ENCODE measurements at places on chromosomes 16 and 17.

DNA sequence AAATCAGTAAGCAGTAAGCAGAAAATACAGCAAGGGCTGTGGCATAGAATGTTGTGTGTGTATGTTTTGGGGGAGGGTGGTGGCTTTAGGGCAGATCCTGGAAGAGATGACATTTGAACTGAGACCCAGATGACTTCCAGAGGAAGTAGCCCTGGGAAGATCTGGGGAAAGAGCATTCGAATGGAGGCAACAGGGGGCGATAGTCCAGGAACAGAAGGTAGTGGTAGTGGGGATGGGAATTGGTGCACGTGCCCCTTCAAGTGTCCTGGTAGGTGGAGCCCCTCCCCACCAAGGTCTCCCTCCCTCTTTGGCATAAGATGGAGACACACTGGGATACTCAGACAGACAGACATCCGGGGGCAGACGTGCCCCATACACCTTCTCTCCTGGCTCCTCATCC, 14.1 kb downstream of the ARHGEF15 start:
- DNase-seq = no peak

DNA sequence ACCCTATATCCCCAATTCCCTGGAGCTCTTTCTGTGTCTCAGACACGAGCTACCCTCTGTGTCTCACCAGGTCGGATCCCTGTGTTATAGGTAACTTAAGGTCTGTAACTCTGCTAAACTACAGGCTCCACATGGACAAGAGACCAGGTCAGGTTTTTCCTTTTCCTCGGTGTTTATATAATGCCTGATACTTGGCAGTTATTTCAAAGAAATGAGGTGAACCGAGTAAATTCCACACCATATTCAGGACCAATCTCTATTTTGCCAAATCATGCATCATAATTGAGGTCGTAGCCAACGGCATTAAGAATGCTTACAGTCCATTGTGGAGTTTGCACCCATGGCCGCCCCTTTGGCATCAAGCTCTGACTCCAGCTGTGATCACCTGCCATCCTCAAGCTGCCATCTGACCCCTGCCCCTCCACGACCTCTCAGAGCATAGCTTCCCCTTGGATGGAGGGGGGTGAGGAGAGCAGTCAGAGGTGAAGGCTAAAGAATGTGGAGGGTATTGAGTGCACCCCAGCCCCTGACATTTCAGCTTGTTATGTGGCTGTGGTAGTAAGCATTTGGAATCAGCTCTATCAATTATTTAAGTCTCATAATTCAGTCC, 434.7 kb upstream of the RBFOX1 start:
- no peak for DNase-seq

DNA sequence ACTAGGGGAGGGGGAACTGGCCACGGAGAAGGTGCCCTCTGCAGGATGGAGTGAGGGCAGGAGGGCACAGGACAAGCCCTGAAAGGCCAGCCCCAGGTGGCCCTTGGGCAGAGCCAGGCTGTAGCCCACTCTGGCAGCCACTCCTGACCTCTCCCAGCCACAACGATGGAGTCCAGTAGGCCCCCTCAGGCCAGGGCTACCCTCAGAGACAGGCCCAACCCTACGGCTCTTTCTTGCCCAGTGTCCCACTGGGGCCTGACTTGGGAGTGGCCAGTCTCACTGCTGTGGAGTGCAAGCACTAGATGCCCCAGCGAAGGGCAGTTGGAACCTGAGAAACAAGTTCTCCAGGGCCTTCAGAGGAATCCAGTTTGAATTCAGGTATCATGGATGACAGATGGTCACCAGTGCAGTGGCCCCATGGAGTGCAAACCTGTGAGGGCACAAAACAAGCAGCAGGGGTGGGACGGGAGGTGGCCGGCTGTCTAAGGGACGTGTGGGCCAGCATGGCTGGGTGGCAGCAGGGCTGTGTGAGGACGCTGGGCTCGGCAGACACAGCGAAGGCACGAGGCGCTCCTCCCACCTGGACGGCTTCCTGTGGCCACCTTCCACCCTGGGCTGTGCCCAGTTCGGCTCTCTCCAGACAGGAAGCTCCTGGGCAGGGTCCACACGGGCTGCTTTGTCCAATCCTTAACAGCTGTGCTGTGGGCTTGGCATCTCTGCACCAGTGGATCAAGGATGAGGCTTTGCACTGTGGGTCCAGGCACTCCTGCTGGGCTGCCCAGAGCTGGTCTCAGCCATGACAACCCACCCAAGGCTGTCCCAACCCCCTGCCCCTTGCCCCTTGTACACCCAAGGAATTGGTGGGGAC, 72.1 kb downstream of the AMFR start:
- DNase-seq = no peak

DNA sequence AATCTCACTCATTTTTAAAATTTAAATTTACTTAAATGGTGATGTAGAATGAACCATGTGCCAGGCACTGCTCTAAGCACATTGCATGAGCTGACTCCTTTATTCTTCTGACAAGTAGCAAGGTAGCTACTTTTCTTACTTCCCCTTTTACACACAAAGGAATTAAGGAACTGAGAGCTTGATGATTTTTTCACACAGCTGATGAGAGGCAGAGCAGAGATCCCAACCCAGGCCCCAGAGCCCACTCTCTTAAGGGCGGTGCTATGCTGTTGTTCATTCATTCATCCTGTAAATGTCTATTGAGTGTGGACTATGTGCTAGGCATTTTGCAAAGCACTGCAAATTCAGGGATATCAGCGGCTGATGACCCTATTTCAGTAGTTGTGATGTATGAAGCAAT, 17.9 kb downstream of the SEC14L5 start:
- DNase-seq = no peak

- no peak for DNase-seq
Measured at GRCh38 chr17:82983510-82984248, 95.7 kb upstream of the METRNL start.

- DNase-seq = no peak
Measured at GRCh38 chr17:42971589-42971988, 7.3 kb upstream of the AARSD1 start.

- DNase-seq = peak; percentile 73
Measured at GRCh38 chr17:49210158-49211029, at the start of the genes ABI3 and GNGT2. Gene ABI3, plus strand, starts transcription at chr17:49210707. Its CDS starts 18 bp downstream, at chr17:49210725. Gene GNGT2, minus strand, starts transcription at chr17:49210574. Its CDS starts 3,152 bp downstream, at chr17:49207422.

GRCh38 chr17:47704736-47705135, 10.8 kb downstream of the TBKBP1 start:
- no peak for DNase-seq

DNA sequence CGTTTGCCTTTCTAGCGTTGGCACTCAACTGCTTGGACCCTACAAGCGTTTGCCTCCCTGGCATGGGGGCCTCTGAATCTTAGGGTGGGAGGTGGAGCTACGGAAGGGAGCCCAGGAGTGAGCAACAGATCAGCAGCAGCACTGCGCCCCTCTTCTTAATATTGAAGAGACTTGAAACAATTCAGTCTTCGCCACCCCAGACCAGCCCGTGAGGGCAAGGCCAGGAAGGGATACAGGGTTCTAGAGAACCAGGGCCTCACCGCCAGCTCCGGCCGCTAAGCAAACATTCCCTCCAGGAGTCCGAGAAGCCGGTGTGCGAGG, 1.5 kb upstream of the GPRC5C start:
- DNase-seq = no peak

DNA sequence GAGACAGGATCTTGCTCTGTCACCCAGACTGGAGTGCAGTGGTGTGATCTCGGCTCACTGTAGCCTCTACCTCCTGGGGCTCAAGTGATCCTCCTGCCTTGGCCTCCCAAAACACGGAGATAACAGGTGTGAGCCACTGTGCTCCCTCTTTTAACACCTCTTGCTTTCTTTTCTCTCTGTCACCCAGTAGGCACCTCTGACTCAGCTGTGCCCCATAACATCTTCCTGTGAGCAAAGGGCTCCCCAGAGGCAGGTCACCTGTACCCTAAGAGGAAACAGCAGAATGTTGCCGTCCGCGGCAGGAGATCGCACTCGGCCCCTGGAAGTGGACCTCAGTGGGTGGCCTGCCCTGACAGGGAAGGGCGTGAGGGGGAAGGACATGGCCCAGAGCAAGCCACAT, 918 bp upstream of the NLRC3 start:
- DNase-seq = peak; percentile 58

- no peak for DNase-seq
Measured at GRCh38 chr17:37273409-37274051, 102.3 kb upstream of the C17orf78 start.

DNA sequence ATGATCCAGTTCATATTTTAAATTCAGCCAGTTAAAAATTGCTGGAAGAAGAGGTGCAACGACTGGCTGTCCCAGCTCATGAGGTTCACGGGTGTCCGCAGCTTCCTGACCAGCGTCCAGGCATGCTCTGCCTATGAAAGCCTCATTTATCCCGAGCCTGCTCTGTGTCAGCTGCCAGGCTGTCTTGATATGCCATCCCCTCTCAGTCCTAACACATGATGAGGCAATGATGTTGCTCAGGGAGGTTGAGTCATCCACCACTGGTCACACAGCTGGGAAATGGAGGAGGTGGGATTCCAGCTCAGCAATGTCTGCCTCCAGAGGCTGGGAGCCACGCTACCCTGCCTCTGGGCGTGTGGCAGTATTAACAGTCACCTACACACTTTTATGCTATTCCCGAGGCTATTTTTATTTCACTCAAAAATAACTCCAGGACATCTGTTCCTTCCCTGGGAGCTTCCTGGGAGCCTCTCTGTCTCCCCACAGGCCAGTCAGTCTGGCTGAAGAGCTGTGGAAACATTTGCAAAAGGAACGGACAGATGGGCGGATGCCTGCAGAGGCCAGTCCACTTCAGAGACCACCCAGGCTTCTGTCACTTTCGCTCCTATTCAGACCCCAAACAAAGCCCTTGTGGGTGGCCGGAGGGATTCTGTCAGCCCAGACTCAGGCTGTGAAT, 22.5 kb downstream of the RAB11FIP4 start:
- DNase-seq = no peak

GRCh38 chr17:50028736-50029120, 27.2 kb upstream of the ITGA3 start:
- DNase-seq = no peak

- no peak for DNase-seq
Measured at GRCh38 chr16:27242868-27243590, 25.5 kb downstream of the NSMCE1 start.

- DNase-seq = no peak
Measured at GRCh38 chr17:79888811-79889634, 49.8 kb upstream of the CBX4 start.

DNA sequence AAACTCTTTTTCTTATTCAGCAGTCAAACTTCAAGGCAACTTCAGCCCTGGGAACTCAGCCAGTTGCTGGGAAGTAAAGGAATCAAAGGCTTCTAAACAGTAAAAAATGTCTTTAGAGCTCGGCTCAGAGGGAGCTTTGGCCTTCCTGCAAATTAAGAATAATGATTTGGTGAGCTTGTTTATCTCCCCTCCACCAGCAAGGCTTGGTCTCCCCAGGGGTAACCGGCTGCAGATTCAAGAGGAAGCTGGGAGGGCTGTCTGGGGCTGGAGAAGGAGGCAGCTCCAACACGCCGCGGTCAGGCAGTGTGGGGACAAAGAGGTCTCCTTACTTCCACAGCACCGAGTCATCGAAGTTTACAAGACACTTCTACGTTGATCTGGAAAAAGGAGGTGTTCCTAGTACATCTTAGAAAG, 17.7 kb upstream of the DOC2B start:
- no peak for DNase-seq

GRCh38 chr16:53282975-53283946, 151.0 kb upstream of the RBL2 start:
- peak; percentile 35 for DNase-seq

GRCh38 chr16:12661656-12662172, 142.0 kb downstream of the CPPED1 start:
- no peak for DNase-seq

- no peak for DNase-seq
Measured at GRCh38 chr17:50459756-50460155, 8.9 kb downstream of the CHAD start.

GRCh38 chr16:72588551-72588950, 416.6 kb upstream of the PMFBP1 start:
- no peak for DNase-seq

DNA sequence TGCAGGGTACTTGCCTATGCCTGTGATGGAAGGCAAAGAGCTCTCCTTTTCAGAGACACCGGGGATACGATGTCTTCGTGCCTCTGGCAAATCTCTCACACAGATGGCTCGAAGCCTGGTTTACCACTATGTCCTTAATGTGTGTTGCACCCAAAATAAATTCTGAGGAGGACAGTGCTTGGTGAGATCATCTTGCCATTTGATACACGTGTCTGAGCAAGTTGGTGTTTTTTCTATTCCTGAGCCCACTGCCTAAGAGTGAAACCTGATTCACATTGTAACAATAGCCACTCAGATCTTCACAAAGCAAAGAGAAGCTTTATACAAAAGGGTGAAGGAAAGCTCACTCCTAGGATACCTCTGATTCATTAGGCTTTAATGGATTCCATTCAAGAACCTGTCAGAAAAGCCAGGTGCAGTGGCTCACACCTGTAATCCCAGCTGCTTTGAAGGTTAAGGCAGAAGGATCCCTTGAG, 33.1 kb upstream of the AKAP1 start:
- DNase-seq = no peak

DNA sequence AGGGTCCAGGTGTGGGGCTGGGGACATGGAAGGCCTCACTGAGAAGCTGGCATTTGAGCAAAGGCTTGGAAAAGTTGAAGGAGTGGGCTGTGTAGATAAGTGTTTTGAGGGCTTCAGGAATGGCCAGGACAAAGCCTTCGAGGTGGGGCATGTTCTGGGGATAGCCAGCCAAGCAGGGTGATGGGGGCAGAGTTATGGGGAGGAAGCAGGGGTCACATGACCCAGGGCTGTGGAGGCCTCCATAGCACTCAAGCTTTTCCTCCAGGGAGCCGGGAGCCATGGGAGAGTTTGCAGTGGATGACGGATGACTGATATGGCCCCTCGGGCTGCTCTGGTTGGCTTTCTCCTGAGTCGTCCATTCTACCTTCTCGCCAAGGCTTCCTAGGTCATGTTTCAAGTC, 27.6 kb downstream of the PLCG2 start:
- DNase-seq = no peak

DNA sequence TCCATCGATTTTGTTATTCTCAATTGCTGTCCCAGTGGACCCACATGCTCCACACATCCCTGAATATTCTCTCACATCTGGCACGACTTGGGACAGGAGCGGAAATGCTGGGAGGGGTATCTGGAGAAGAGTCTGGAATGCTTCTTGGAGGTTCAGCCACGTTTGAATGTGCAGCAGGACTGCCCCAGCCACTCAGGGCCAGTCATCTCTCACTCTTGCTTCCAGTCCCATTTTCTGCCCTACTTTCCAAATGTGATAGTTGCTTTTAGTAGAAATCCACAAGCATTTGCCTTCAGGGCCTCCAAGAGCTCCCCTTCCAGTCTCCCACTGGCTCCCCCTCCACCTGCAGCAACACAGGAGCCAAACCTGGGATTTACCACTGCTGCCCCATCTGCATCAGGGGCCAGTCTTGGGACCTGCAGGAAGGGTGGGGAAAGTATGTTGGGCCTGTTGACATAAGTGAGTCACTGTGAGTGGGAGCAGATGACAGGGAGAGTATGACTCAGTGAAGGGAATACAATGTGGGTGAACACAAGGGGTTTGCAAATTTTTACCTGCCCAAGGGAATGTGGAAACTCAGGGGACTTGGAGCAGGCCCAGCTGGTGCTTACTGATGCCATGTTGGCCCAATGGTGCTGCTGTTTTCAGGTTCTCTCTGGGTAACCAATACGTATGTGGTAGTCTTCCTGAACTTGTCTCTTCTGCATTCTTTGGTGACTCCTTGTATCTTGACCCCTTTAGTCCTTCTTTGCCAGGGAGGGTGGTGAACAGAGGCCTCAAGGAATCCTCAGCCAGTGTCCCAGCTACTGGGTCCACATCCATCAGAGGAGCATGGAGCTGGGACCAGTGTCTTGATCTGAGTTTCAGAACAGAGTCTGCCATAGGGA, 78.8 kb upstream of the CRHR1 start:
- DNase-seq = no peak

GRCh38 chr16:12546918-12547607, 256.6 kb downstream of the CPPED1 start:
- no peak for DNase-seq

- no peak for DNase-seq
Measured at GRCh38 chr16:35523991-35524390, 2064.6 kb downstream of the TP53TG3F start.

All from CD4-positive, alpha-beta T cell treated with Interleukin-17A for 1 hour (primary cell).